Thyroid gland (tissue), 4 donors: ENCODE measurements at places on chromosomes 13 and 19. TPM values are rescaled to one million over a fixed set of nuclear protein-coding genes. Genes with fewer than 3 reads are reported as not detected.
A peak's percentile ranks its signal among the peaks of the same experiment; 100 is the strongest.

Gene KLC3
- 0.78 TPM for total RNA-seq

DNA sequence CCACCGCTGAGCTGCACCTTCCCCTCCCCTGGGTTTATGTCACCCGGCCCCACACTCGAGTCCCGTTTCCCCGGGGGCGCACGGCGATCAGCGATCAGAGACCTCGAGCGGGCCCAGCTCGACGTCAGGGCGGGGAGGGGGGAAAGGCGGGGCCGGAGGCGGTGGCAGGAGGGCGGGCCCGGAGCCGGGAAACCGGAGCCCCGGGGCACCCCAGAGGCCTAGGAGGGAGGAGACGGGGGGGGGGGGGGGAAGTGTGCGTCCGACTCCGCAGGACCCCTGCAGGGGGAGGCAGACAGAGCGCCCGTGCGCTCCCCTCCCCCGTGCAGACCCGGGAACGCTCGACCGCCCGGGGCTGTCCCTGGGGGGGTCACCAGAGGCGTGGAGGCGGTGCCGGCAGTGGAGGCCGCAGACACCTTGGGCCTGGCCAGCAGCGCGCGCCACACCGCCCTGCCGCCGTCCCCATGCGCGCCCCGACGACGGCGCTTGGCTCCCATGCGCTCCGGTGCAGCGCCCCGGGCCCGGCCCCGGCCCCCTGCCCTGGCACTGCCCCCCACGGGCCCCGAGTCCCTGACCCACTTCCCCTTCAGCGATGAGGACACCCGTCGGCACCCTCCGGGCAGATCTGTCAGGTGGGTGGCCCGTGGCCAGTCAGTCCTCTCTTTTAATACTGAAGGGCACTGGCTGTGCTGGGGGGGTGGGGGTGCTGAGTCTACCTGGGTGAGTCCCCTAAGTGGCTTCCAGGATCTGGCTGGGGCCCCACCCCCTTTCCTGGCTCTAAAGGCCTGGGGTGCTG, 11.8 kb downstream of the PDE4A start:
- H3K4me3 ChIP-seq: no peak overlapping the region
- no peaks in the 10 kb centered on the region for H3K27me3 ChIP-seq
- DNase-seq: peak; percentile 69

- no peaks in the 10 kb centered on the region for H3K4me1 ChIP-seq
- no peak overlapping the region for H3K27ac ChIP-seq
- no peak overlapping the region for H3K4me3 ChIP-seq
- no peaks in the 10 kb centered on the region for H3K27me3 ChIP-seq
- DNase-seq: no peak
Measured at GRCh38 chr13:76489274-76489673, 396.9 kb downstream of the KCTD12 start.

DNA sequence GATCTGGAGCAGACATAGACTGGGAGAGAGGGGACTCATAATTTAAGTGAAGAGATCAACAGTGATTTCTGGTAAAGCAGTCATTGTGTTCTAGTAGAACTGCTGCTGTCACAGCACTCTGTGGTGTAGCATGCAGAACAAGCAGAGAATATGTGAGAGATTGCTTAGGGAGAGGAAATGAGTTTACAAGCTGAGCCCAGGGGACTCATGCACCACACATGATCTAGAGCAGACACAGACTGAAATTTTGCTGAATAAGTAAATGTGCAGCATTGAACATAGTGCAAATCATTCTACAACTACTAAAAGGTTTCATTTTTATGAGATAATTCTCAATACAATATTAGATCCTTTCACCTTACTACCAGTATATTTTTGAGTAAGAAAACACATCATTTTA, 125.7 kb downstream of the MYO16 start:
- no peaks in the 10 kb centered on the region for H3K36me3 ChIP-seq
- no peaks in the 10 kb centered on the region for H3K4me1 ChIP-seq
- H3K4me3 ChIP-seq: no peak overlapping the region
- DNase-seq: no peak

GRCh38 chr19:38701455-38702063, 42.7 kb downstream of the CAPN12 start:
- H3K36me3 ChIP-seq: peaks cover 29% of the 10 kb centered on the region
- H3K4me1 ChIP-seq: peaks cover 52% of the 10 kb centered on the region
- no peaks in the 10 kb centered on the region for H3K27me3 ChIP-seq
- H3K27ac ChIP-seq: peak overlapping the region; percentile 83
- peak; percentile 59 for DNase-seq

GRCh38 chr19:22617614-22618320, 16.4 kb upstream of the ZNF492 start:
- no peaks in the 10 kb centered on the region for H3K27me3 ChIP-seq
- no peaks in the 10 kb centered on the region for H3K36me3 ChIP-seq
- no peak overlapping the region for H3K4me3 ChIP-seq
- no peaks in the 10 kb centered on the region for H3K4me1 ChIP-seq
- peak; percentile 51 for DNase-seq

Gene LILRB5
- 2.0 TPM for total RNA-seq

GRCh38 chr19:13670846-13671245, 93.5 kb upstream of the MRI1 start:
- no peaks in the 10 kb centered on the region for H3K4me1 ChIP-seq
- no peak overlapping the region for H3K4me3 ChIP-seq
- H3K27me3 ChIP-seq: no peaks in the 10 kb centered on the region
- H3K36me3 ChIP-seq: no peaks in the 10 kb centered on the region
